ENCODE measurements at places on chromosomes 12 and 14.

DNA sequence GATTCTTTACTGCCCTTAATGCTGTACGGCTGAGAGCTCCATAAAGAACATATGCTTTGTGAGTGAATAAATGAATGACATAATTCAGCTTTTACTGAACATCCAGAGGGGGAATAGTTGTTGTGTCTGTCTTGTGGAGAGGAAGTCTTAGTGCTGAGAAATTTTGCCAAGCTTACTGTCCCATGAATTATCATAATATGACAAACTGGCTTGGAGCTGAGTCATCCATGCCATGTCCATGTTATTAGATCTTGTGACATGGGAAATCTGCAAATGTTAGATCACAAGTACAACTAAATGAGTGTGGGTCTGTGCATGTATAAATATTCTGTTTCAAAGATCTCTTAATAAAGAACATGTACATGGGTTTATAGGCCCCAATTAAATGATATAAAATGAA, 350.4 kb downstream of the BMP4 start:
- DNase-seq, result no peak

DNA sequence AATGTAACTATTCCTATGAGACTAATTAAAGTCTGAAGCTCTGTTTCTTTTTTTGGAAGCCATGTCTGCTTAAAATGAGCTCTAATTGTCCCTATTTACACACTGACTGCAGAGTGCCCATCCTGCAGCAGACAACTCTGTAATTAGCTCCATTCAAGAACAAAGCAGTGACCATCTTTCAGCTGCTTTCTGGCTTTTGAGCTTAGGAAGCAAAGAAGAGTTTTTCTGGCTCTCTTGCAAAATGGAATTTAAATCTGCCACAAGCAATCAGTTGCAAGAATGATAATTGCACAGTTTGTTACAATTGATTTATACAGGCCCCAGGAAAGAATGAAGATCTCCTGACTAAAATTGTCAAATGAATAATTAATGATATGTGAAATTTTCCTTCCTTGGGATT, 83.4 kb downstream of the GAS2L3 start:
- no peak for DNase-seq

GRCh38 chr12:14216405-14217294, 148.8 kb upstream of the ATF7IP start:
- no peak for DNase-seq

DNA sequence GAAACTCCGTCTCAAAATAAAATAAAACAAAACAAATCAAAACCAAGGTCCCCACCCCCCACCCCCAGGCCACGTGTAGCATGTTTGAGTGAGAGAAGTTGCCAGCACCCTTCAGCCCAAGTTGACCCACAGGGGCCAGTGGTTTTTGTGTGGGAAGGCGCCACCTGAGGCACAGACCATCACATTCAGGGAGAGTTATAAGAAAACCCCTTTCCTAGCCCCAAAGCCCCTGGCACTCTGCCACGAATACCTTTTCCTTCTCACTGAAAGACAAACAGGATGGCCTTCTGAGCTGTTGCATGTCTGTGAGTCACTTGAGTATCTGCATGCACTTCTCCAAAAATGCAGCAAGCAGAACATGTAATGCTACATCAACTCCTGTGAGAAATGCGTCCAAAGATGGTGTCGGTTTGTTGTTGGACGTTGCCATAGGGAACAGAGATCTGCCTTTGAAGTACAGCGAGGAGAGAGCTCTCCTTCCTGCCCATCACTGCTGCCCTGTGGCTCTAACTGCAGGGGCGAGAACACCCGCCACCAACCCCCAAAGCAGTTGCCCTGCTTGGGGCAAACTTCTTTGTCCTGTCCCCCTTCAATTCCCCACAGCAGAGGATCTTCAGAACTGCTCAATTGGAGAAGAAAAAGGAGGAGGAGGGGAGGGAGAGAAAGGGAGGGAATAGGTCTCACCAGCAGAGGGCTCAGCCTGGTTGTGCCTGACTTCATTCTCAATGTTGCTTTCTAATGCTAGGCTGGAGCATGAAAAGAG, 2.7 kb upstream of the TRAF3 start:
- DNase-seq, result peak; percentile 43

GRCh38 chr12:57058454-57058853, 8.5 kb upstream of the MYO1A start:
- DNase-seq, result no peak
